ENCODE measurements at places on chromosomes 6 and 20.

DNA sequence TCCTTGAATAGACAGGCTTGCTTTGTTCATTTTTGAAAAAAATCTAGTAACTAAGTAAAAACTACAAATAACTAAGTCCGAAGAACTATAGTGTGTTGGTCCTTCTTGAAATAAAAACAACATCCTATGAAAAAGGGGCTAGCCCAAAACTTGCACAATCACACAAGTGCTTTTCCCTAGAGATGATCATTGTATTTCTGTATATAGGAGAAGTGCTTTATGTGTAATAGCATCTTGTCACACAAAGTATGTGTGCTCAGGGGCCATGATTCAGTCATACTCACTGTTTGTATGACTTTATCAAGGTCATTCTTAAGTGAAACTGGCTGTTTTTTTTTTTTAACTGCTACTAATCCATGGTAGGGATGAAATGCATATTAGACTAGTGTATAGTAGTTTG, 179.8 kb downstream of the DTNBP1 start:
- peak; percentile 59 for DNase-seq

GRCh38 chr20:47198254-47198671, 158.2 kb downstream of the ZMYND8 start:
- DNase-seq: no peak

- no peak for DNase-seq
Observed at GRCh38 chr6:79821859-79822258, 125.5 kb downstream of the ELOVL4 start.

- DNase-seq: no peak
Observed at GRCh38 chr6:51972659-51973058, 114.8 kb downstream of the PKHD1 start.

DNA sequence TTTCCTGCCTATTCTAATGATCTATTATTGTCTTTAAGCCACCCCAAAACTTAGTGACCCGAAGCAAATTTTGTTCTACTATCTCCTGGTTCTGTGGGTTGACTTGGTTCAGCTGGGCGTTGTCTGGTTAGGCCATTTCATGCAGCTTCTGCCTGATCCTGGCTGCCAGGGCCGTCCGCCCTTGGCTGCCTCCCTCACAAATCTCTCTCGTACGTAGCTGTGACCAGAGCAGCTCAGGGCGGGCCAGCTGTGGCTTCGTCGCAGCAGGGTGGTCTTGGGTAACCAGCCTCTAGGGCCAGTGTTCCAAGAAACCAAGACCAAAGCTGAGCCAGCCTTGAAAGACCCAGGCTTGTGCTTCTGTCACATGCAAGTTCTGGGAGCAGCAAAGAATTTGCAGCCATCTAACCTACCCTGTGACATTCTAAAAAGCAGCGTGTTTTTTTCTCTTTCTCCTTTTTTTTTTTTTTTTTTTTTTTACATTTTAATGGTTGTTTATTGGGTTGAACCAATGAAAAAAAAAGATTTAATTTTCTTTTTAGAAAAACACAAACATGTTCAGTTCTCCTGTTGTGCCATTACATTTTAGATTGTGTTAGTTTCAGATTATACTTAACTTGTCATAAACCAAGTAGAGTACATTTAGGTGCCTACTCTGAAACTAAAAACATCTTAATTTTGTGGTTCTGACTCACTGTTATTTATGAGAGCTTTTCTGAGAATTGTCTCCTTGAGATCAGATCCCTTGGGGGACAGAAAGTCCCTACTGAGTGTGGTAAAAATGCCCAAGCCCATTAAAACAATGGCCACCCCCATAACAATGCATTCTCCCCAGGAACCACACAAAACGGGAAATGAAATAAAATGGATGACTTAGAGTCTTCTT, 83.9 kb downstream of the ZDHHC14 start:
- peak; percentile 29 for DNase-seq

- DNase-seq: no peak
Observed at GRCh38 chr6:158068893-158069799, 87.5 kb downstream of the SYNJ2 start.

DNA sequence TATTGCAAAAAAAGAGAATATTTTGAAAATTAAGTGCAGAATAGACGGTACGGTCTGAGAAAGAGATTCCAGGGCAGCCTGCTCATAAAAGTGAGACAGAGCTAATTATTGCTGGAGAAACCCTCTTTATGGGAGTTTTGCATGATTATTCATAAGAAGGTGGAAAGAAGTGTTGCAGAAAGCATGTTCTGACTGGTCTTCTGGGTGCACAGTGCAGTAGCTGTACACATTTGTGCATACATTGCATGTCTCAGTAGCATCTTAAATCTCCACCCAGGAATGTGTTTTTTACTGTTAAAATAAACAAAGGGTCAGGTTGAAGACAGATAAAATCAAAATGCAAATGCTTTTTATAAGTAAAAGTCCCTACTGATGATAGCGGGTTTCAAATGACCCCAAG, 1813.6 kb upstream of the DEFB115 start:
- no peak for DNase-seq

GRCh38 chr6:135274561-135275293, 93.6 kb downstream of the MYB start:
- peak; percentile 15 for DNase-seq

GRCh38 chr6:159815410-159815809, 15.3 kb downstream of the PNLDC1 start:
- DNase-seq: no peak

DNA sequence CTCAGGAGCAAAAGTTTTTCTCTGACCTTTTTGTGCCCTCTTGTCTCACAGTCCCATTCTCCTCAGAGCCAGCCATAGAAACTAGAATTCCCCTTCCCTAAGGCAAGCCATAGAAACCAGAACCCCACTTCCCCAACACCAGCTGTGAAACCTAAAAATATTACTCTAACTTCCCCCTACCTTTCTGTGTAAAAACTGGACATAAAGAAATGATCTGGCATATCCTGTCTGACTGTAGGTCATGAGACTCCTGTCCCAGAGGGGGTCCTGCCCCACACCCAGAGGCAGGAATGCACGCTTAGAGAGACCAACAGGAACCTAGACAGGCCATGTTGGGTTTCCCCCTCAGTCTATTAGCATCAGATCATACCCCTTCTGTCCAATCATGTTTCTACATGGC, 140.6 kb upstream of the SLC22A16 start:
- peak; percentile 81 for DNase-seq

GRCh38 chr6:100838011-100838410, 43.1 kb downstream of the ASCC3 start:
- DNase-seq: no peak

- DNase-seq: no peak
Observed at GRCh38 chr6:98107801-98108200, 726.6 kb upstream of the POU3F2 start.

- no peak for DNase-seq
Observed at GRCh38 chr6:101125380-101125971, 244.3 kb upstream of the ASCC3 start.

- no peak for DNase-seq
Observed at GRCh38 chr6:36608788-36609563, 14.8 kb downstream of the SRSF3 start.

DNA sequence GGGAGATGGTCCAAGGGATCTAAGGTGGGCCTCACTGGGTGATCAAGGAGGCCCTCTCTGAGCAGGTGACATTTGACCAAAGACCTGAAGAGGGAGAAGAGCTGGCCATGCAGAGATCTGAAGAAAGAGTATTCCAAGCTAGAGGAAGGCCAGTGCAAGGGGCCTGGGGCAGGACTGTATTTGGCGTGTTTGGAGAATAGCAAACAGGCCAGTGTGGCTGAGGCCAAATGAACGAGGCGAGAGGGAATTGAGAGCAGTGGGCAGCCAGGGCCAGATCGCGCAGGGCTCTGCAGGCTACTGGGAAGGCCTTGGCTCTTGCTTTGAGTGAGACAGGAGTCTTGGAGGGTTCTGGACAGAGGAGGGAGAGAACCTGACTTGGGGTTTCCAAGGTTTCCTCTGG, 9.3 kb downstream of the NOL4L start:
- DNase-seq: no peak

- DNase-seq: no peak
Observed at GRCh38 chr6:119727504-119728219, 378.1 kb upstream of the MAN1A1 start.

- peak; percentile 88 for DNase-seq
Observed at GRCh38 chr20:36435592-36436541, 105.5 kb upstream of the MYL9 start.

GRCh38 chr6:36139431-36139830, 9.1 kb downstream of the MAPK13 start:
- peak; percentile 44 for DNase-seq

- DNase-seq: no peak
Observed at GRCh38 chr6:44300292-44300823, 12.8 kb downstream of the AARS2 start.

DNA sequence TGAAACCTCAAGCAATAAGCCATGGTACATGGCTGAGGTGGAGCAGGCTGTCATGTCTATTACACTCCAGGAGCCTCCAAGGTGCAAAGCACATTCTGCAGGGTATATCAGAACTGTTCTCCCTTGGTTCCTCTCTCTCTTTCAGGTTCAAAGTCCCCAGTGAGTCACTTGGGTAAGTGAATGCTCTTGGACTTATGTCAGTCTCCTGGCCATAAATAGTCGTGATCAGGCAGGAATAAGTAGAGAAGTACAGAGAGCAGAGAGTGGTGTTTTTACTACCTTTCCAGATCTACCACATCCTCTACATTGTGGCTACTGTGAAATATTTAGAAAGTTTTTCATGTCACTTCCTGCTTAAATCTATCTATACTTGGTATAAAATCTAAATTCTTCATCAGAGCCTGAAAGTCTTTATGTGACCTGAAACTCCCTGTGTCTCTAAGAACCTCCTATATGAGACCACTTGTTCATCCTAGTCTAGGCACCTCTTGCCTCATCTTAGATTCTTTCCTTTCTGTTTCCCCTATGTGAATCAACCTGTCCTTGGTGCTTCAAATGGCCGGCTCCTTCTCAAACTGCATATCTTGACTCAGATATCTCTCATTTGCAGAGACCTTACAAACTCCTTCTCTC, 1077.6 kb upstream of the MAP3K7 start:
- DNase-seq: no peak

GRCh38 chr6:130288065-130288464, 65.3 kb upstream of the SAMD3 start:
- DNase-seq: no peak

DNA sequence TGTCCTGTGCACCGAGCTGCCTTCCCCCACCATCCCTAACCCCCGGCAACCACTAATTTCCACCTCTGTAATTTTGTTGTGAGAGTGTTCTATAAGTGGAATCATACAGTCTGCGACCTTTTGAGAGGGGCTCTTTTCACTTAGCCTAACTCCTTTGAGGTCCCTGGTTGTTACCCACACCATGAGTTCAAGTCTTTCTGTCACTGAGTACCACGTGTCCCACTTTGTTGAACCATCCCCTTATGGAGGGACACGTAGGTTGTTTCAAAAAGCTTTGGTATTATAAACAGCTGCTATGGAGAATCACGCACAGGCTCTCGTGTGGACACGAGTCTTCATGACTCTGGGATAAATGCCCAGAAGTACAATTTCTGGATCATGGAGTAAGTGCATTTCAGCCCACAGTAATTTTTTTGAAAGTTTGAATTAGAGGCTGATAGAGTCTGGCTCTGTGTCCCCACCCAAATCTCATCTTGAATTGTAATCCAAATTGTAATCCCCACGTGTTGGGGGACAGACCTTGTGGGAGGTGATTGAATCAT, 9.5 kb downstream of the FAM209B start:
- no peak for DNase-seq

DNA sequence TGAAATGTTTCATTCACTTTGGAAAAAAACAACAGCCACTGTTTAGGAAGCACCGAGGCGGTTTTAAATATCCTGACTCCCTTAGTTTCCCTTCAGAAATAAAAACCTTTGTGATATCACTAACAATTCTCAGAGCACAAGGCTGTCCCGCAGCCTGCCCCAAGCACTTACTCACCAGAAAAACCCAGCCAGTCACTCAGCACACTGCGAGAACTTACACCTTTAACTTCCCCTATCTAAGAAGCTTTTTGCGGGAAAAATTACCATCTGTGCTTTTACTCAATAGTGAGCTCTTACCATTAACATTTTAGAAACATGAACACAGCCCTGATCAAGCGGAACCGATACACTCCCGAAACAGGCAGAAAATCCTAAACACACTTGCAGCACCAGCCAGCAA, 9.3 kb downstream of the ZBTB46 start:
- DNase-seq: peak; percentile 80

DNA sequence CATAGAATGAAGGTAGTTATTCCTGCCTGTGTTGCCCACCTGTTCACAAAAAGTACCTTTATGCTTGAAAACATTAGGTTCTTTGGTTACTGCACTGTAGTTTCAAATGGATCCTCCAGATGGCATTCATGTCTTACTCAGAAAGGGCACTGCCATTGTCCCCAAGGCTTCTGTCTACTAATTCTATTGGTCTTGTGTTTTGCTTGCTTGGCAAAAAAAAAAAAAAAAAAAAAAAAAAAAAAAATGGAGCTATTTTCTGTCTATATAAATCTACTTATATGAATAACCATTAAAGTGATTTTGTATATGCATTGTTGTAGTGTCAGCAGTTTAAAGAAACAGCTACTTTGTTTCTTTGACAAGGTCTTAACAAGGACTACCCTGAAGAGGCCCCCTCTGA, 12.7 kb upstream of the EFHC1 start:
- peak; percentile 37 for DNase-seq

GRCh38 chr6:160950507-160950906, 41.1 kb upstream of the MAP3K4 start:
- DNase-seq: no peak

DNA sequence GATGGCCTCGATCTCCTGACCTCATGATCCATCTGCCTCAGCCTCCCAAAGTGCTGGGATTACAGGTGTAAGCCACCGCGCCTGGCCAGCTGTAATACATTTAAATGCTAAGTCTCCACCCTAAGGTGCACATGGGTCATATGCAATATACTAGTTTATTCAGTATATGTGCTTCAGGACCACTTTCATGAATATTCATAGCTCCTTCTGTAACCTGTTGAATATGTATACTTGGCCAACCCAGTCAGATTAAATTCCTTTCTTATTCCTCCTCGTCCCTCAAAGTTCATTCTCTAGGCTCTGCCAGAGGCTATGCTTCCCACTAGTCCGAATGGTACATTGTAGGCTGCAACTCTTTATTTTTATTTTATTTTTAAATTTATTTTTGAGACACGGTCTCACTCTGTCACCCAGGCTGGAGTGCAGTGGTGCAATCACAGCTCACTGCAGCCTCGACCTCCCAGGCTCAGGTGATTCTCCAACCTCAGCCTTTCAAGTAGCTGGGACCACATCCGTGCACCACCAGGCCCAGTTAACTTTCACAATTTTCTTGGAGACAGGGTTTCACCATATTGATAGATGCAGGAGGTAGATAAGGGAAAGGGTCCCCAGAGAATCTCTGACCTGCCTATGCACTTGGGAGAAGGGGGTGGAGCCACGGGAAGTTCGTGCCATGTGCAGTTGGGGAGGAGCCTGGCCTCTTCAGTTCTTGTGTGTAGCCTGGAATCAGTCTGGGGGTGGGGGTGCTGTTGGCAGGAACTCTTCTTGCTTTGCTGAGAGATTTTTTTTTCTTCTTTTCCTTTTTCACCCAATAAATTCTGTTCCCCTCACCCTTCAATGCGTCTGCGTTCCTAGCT, 41.3 kb upstream of the DDR1 start:
- no peak for DNase-seq
